Vagina (tissue), 2 donors: ENCODE measurements at places on chromosomes 4 and X. TPM values are rescaled to one million over a fixed set of nuclear protein-coding genes. Genes with fewer than 3 reads are reported as not detected.

GRCh38 chr4:25677157-25677556, 21.5 kb downstream of the SLC34A2 start:
- no peaks in the 10 kb centered on the region for H3K36me3 ChIP-seq
- no peak overlapping the region for H3K27ac ChIP-seq
- H3K27me3 ChIP-seq: no peaks in the 10 kb centered on the region
- no peak for DNase-seq

DNA sequence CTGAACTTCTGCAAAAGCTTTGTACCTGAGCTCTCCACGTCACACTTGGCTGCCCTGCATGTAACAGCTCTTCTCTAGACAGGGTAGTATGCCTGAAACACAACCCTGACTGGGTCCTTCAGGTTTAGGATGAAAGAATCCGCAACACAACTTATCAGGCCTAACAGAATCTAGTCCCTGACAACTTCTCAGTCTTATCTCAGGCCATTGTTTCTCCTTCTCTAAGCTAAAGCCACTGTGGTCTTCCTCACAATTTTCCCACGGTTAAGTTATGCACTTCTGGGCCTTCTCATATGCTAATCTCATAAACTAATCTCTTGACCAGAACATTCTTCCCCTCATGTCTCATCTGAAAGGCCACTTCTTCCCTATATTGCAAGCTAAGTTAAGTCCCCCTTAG, 10.8 kb upstream of the TMPRSS11B start:
- no peak overlapping the region for H3K4me3 ChIP-seq
- H3K27me3 ChIP-seq: no peaks in the 10 kb centered on the region
- DNase-seq: no peak

Gene TRPC3
- total RNA-seq: 0.98 TPM

- DNase-seq: no peak
- H3K36me3 ChIP-seq: no peaks in the 10 kb centered on the region
- no peaks in the 10 kb centered on the region for H3K4me1 ChIP-seq
- H3K4me3 ChIP-seq: no peak overlapping the region
- no peaks in the 10 kb centered on the region for H3K27me3 ChIP-seq
These were observed 2466.9 kb downstream of the PCDH7 start for GRCh38 chr4:33187035-33187434.
